CD4-positive, alpha-beta T cell treated with Interleukin-17A for 4 hours (primary cell): ENCODE measurements at places on chromosomes 6 and 20.
A peak's percentile ranks its signal among the peaks of the same experiment; 100 is the strongest.

- no peak for DNase-seq
Measured at GRCh38 chr20:48732081-48732829, 95.5 kb downstream of the PREX1 start.

GRCh38 chr20:7146552-7147219 is 379.2 kb downstream of the BMP2 start:
- no peak for DNase-seq

GRCh38 chr6:33633462-33634158 is 12.5 kb downstream of the ITPR3 start:
- peak; percentile 79 for DNase-seq

GRCh38 chr20:47411161-47411560 is 54.7 kb upstream of the ZMYND8 start:
- no peak for DNase-seq

DNA sequence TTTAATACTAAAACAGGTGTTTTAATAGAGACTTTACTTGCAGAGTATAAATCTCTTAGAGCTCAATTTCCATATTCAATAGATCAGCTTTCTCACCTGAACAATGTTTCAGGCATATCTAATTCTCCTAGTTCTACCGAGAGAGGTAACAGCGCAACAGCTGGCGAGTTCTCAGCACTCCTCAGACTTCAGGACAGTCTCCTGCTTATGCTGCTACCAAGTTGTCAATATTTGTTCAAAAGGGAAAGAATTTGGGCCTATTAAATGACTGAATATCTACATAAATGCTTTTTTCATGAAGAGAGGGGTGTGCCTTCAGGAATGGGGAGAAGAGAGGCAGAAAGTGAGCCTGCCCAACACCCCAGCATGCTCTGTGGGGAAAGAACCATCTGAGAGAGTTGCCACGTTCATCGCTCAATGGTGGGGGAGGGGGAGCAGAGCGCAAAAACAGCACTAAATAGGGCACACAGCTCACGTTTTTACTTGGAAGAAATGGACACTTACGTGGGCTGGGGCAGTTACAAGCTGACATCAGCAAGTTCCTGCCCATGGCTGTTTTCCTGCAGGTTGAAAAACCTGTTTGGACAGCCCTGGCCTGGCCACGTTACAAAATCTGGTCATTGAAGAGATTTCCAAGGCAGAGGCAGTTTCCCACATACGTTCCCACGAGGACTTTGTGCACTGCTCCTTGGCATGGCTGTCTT is 38.0 kb downstream of the EZR start:
- no peak for DNase-seq

GRCh38 chr20:43567477-43567876 is 8.7 kb downstream of the SGK2 start:
- no peak for DNase-seq

DNA sequence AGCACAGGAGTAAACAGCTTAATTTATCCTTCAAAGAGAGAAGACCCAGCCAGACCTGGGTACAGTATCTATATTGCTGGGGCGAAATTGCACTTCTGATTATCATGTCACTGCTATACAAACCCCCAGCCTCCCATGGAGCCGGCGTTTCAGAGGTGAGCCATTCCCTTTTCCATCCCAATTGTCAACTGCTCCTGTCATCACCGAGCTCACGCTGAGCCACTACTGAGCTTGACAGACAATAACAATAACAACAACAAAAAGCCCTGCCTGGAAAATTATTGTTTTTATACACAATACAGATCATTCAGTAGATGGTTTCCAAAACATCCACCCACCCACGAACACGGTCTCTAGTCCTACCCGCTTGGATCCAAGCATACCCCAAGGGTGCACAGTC is 129.0 kb upstream of the JARID2 start:
- DNase-seq, result no peak

DNA sequence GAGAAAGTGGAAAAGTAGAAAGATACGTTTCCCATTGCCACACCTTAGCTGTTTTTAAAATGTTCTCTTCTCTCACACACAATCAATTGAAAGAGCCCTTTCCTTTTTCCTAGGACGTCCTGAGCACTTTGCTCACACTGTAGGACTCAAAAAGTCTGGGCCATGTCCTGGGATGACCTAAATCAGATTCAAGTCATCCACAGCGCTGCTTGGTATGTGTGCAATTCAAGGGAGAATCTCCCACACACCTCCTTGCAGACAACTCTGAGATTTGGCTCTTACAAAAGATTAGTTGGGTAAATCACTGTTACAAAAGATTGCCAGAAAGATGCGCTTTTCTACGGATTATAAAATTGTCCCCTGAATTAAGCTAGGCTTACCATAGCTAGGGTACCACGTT is 130.1 kb downstream of the RNASET2 start:
- no peak for DNase-seq

- no peak for DNase-seq
Measured at GRCh38 chr20:57061051-57061900, 205.2 kb downstream of the BMP7 start.
